Lung (tissue), 17 donors: ENCODE measurements at places on chromosomes 1 and 21. TPM values are rescaled to one million over a fixed set of nuclear protein-coding genes. Genes with fewer than 3 reads are reported as not detected.

- no peak for DNase-seq
These were observed 104.1 kb downstream of the DISP1 start for GRCh38 chr1:222918801-222919477.

TSPAN2 gene
- total RNA-seq: 10.4 TPM

DNA sequence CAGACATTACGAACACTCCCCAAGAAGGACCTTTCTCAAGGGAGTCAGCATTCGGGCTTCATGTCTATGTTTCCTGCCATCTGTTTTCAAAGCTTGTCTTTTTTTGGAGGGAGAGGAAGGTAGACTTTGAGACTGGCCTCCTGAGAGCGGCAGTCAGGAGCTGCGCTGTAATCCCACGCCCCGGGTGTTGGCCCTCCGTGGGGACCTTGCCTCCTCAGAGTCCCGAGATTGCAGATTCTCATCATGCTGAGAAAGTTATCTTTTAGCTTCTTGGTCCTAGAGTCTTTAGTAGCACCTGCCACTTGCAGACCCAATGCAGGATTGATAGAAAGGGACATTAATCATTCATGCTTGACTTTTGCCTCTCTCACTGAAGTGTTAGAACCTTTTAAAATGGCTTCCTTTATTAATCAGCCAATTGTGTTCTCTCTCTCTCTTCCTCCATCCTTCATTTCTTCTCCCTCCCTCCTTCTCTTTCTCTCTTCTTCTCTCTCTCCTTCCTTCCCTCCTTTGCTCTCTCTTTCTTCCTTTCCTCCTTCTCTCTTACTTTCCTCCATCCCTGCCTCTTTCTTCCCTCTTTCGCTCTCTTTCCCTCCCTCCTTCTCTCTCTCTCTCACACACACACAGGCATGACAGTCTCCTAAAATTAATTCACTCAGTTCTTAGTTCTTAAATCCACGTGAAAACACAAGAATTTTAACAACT, 25.2 kb upstream of the GNPAT start:
- no peak for DNase-seq

GRCh38 chr1:210262167-210262896, 29.7 kb downstream of the SERTAD4 start:
- DNase-seq: peak; percentile 96

INKA2 gene
- 3.3 TPM for total RNA-seq

DNA sequence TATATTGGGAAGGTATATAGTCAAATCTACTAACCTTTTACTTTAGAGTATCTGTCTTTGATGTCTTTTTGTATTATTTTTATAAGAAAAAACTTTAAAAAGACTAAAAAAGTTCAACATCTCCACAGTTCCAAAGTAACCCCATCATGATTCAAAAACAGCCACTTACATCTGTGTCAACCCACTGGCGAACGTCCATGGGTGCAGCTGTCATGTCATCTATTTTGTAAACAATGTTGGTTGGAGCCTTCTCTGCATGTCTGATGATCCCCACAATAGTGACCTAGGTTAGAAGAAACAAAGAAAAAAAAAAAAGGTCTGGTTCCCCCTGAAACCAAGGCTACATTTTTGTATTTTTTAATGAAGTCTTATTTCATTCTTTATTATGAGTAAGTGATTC, 28.0 kb upstream of the SMPDL3B start:
- DNase-seq: peak; percentile 55

CDC73 gene
- 64.2 TPM for total RNA-seq

- DNase-seq: no peak
These were observed 51.5 kb upstream of the ARHGEF16 start for GRCh38 chr1:3403011-3403345.

GPR25 gene
- 1.0 TPM for total RNA-seq

DNA sequence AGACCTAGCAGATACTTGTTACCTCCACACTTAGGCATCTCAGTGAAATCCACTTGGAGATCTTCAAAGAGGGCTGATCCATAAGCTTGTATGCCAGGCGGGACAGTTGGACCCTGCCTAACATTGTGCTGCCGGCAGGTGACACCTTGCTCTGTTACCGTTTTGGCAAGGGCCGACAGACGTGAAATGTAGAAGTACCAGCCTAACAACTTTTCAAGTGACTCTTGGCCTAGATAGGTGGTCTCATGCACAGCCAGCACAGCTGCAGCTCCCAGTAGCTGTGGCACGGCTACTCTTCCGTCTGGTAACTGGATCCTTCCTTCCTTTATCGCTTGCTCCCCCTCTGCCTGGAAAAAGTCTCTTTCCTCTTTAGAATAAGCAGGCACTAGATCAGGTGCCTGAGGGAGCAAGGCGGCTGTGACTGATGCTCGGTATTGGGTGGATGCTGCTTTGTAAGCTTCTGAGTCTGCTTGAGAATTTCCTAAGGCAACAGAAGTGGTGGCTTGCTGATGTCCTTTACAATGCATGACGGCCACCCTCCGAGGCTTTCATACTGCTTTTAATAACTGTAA, 713.5 kb downstream of the AMY1C start:
- no peak for DNase-seq
